ENCODE measurements at places on chromosomes 2 and 18.

- DNase-seq = no peak
Observed at GRCh38 chr2:124323321-124323720, 298.2 kb downstream of the CNTNAP5 start.

- DNase-seq = no peak
Observed at GRCh38 chr2:212919238-212919637, 232.2 kb downstream of the IKZF2 start.

- no peak for DNase-seq
Observed at GRCh38 chr2:184681642-184682321, 83.5 kb downstream of the ZNF804A start.

DNA sequence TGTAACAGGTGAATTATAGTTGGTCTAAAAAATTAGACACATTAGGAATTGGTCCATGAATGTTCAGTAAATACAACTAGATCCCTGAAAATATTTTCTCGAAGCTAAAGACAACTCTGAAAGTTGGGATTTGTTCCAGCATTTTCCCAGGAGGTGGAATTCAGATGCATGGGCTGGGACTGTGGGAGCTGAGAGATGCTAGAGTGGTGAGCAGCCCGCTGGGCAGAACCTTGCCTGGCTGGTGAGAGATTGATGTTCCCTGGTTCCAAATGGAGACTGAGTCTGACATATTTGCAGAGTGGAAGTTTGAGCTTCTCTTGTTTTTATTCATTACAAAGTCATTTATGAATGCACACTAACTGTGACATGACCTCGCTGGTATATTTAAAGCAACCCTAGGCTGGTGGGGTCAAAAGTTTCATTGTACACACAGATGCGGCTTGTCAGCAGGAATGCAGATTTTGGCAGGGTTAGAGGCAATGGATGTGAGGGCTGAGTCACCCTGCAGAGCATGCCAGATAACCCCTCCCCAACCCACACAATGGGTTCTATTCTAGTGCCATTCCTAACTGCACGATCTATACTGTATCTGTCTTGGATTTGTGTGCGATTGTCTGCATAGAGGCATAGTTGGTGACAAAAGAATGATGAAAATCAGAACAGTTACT, 23.5 kb upstream of the TMEM178A start:
- no peak for DNase-seq

DNA sequence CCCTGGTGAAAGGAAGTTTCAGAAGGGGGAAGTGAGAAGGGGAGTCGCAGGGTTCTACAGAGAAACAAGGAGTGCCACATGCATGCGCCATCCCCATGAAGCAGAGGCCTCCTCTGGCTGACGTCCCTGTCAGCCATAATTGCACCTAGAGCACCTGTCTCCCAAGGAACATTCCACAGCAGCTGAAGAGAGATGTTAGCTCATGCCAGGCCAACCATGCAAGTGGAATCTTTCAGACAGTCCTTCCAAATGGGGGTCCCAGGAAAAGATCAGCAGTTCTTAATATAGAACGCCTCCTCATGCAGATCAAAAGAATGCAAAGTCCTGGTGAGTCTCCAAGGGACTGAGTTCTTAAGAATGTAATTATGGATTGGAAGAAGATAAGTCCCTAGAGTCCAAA, 29.6 kb downstream of the MRO start:
- no peak for DNase-seq

DNA sequence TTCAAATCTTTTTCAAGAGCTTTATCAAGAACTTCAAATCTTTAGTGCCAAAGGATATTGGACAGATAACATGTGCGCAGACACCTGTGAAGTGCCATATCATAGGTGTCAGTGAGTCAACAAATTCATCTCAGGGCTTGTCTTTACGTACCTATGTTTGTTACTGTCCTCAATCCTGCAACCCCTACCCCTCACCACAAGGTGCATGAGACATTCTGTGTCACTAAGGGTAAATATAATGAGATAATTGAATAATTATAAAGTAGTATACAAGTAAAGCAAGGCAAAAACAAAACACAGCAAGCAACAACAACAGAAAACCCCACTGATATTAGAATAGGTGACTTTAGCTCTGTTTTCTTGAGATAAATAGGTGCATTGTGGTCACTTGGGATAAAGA, 1495.8 kb upstream of the TMEFF2 start:
- no peak for DNase-seq

DNA sequence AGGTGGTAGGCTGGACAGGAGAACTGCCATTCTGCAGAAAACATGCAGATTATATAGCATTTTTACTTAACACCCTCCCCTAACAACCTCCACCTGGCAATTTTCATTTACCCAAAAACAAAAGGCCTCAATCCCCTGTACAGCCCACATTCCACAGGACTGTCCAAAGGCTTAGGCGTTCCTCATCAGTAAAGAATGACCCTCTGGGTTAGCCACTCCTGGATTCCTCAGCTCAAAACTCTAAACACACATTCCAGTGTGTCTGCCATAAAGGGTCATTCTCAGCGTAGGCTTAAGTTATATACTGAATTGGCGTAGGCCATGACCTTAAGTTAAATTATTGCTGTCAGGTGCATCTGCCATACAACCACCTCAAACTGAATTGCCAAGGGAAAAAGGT, 261.8 kb upstream of the CHAC2 start:
- DNase-seq = no peak

DNA sequence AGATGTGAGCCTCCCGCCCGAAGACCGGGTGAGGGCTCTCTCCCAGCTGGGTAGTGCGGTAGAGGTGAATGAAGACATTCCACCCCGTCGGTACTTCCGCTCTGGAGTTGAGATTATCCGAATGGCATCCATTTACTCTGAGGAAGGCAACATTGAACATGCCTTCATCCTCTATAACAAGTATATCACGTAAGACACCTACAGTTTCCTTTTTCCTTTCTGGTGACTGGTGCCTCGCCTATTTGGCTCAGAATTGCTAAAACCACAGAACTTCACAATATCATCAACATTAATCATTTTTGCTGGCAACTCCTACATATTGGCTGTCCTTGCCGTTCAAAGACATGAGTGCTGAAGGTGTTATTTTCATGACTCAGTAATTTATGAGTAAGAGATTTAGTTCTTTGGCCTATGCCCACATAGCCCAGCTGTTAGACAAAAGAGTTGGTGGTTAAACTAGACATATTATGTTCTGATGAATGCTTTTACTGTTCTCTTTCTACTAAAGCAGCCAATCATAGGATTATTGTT, 2.2 kb downstream of the STAMBP start:
- DNase-seq = peak; percentile 33

DNA sequence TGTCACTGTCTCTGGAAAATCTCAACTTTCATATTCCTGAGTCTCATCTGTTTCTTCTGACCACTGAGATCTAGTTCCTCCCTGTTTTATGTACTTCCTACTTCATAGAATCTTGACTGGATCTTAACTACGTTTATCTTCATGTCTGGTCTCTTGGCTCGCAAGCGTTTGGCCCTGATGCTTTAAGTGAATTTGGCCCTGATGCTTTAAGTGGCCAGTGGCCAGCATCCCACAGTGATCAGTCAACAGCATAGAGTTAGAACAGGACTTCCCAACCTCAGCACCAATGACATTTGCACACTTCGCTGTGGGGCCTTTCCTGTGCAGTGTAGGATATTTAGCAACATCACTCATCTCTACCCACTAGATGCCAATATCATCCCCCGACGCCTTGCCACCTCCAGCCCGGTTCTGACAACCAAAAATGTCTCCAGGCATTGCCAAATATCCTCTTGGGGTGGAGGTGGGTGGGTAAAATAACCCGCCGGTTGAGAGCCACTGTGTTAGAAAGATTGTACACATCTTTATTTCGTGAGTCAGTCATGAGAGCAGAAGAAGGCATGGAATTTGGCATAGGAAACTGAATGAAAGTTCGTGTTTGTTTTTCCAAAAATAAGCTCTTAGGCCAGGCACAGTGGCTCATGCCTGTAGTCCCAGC, 12.2 kb downstream of the TM4SF20 start:
- DNase-seq = no peak

DNA sequence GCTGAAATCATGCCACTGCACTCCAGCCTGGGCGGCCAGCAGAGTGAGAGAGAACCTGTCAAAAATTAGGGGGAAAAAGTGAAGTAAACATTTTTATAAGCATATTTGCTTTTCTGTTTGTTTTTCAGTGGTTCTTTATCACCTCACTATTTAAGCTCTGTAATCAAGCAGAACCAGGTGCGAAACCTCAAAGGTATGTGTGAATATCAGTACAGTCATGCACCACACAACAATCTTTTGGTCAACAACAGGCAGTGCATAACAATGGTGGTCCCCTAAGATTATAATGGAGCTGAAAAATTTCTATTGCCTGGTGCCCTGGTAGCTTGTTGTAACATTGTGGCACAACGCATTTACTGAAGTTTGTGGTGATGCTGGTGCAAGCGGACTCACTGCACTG, 167.4 kb upstream of the STON1 start:
- DNase-seq = no peak

DNA sequence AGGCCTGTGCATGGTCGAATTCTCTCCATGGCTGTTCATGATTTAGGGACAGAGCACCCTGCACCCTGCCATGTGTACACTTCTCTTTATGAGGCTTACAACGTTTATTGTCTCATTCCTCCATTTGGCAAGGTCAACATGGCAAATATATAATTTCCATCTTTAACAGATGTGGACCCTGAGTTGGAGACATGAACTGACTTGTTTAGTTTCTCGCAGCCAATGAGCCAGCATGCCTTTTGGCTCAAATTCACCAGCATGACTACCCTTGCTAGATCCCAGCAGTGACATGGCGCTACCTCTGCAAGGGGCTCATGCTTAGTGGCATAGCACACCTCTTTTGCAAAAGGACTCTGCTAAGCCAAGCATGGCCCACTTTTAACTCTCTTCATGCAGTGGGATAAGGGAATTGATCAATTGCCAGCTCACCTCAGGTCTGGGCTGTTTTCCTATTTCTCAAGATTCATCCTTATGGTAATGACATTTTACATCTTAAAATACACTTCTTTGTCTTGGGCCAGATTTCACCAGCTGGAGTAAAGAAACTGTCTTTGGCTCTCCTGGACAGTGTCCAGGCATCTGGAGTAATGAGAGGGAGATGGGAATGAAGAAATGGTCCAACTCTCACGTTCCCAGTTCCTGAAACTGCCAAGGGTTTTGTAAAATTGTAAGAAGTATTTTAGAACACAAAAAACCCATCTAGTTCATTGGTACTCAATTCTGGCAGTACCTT, 159.5 kb downstream of the SETBP1 start:
- no peak for DNase-seq

GRCh38 chr2:190336420-190336819, 7.0 kb upstream of the INPP1 start:
- no peak for DNase-seq
